RPMI8226 (cell line): ENCODE measurements at places on chromosomes 3 and 15.

DNA sequence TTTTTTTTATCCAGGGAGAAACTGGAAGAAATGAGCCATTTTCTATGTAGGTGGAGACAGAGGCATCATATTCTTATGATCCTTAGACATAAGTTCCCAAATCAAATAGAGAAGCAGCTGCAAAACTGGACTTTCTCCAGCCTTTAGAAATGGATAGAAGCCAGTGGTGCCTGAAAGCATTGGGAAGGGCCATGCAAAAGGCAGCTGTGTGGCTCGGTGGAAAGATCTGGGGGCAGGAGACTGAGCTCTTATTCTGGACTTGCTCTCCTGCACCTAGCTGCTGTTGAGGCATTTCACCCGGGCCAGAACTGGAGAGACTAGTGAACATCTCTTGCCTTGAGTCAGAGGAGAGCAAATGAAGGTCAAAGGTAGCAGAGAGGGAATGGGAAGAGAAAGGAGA, 73.1 kb downstream of the TFG start:
- no peak for DNase-seq

- DNase-seq, result no peak
Measured at GRCh38 chr3:188076176-188076575, 77.8 kb upstream of the LPP start.

- DNase-seq, result no peak
Measured at GRCh38 chr15:100002787-100003536, 269.7 kb upstream of the LYSMD4 start.

GRCh38 chr3:28544236-28544635, 195.6 kb upstream of the AZI2 start:
- no peak for DNase-seq

GRCh38 chr15:40959331-40960141, 6.3 kb downstream of the CHAC1 start:
- no peak for DNase-seq

DNA sequence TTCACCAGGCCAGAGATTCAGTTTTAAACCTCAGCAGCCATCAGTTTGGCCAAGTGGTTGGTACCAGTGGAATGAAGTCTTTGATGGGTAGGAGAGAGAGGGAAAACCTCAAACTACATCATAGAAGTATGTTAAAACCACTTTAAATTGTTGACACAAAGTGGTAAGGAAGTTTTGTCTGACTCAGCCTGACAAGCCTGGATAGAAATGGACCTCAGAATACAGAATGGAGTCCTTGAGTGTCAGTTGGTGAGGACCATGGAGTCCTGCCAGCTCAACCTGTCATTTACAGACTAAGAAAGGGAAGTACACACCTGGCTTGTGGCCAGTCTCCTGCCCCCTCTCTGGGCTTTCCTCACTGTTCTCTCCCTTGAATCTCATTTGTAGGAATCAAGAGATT, 12.1 kb downstream of the EAF1 start:
- DNase-seq, result peak; percentile 18

DNA sequence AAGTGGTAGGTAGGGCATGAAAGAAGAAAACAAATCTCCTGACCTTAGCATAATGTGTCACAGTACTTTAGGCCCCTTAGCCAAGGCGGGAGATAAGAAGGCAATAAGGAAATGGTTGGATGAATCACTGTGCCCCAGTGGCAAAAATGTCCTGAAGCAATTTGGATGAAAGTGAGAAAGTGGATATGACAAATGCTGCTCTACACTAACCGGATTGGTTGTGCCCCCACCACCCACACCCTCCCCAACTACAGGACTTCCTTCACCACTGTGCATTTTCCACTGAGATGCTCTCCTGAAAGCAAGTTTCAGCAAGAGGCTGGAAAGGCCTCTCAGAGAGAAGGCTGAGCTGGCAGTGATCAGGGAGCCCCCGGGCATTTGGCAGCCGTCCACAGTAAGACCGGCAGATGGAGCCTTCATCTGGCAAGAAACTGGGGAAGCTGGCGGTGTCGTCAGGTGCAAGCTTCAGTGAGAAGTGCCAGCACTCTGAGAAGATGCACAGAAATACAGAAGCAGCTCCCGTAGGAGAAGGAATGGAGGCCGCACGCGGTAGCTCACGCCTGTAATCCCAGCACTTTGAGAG, 63.8 kb downstream of the ATP1B3 start:
- peak; percentile 88 for DNase-seq

- no peak for DNase-seq
Measured at GRCh38 chr15:57307527-57308169, 68.7 kb upstream of the CGNL1 start.

DNA sequence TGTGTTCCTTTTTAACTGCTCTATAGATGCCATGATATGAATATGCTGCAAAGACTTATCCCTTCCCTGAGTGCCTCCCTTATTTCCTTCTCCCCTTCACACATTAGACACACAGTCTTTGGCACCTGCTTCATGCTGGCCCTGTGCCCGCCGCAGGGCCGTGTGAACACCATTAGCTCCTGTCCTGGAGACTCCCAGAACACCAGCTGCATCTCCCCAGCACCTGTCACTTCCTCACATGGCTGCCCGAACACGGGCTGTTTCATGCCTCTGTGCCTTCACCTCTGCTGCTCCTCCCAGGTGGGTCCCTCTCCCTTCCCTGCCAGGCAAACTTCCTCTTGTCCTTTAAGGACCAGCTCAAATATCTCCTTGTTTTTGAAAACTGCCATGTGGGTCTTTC, 40.5 kb upstream of the SEC13 start:
- DNase-seq, result peak; percentile 95

DNA sequence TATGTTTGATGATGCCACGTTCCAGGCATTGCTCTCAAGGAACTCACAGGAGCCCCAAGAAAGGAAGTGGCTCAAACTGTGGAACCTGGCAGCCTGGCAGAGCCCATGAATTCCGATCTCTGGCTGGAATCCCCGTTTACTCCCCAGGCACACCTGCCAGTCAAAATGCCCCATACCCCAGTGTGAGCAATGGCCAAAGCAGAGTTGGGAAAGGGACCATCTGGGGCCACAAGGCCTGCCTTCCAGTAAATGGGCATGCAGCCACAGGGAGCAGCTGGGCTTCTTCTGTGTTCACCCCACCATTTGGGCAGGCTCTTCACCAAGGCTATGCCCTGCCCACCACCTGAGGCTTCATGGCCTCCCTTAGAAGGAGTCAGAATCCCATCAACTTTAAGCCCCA, 257.0 kb upstream of the GOLGA6L4 start:
- no peak for DNase-seq

- no peak for DNase-seq
Measured at GRCh38 chr15:98718426-98719136, 70.2 kb downstream of the IGF1R start.

DNA sequence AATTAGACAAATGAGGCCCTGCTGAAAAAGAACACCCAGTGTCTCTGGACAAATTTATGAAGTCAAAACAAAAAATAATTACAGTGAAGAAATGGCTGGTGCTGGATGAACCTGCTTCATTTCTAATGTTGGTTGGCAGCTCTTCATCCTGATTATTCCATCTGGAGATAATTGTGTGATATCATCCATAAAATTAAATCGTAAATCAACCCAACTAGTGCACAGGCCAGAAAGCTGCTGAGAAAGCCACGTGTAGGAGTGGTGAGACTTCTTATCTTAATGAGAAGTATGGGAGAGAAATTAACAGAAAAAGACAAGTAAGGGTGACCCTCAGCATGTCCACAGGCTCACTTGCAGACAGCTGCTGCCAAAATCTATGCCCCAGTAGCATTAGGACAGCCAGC, 465.2 kb upstream of the TGFBR2 start:
- no peak for DNase-seq

DNA sequence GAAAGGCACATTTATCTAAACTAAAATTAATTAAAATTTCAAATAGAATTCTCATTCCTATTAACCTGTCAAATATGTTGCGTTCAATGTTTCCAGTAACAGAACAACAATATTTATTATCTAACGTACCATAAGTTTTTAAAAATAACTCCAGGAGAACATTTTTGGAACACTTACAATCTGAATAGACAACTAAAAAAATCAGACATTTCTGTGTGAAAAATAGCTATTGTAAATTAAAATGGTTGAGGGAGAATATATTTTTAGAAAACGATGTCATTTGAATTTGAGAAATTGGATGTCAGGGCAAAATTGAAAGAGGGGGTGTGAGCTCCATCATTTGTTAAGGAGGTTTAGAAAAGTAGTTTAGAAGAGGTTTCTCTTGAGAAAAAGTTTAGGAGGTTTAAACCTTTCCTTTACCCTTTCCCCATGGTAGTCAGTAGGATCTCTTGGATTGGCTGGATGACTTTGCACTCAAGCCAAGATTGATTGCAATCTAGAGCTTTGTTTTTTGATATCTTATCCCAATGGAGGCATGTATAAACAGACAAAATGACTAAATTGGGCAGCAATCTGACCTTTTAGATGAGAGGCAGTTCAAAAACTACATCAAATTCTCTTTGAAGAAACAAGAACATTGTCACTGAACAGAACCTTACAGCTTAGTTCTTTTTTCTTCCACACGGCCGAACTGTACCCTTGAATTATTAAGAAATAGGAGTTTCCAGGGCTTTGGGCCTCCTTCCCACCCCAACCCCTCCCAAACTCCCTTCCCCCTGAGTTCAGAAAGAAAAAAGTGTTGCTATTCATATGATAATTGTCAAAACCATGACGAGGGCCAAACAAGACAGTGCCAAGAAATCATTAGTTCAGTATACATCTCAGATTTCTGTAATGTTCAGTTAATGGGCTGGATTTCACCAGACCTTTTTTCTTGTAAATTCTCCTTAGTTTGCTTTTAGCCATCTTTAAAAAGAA, 79.7 kb upstream of the CDIN1 start:
- DNase-seq, result no peak

- no peak for DNase-seq
Measured at GRCh38 chr3:59936472-59936871, 886.6 kb upstream of the CFAP20DC start.

- DNase-seq, result no peak
Measured at GRCh38 chr15:48467801-48468200, 136.6 kb downstream of the DUT start.

DNA sequence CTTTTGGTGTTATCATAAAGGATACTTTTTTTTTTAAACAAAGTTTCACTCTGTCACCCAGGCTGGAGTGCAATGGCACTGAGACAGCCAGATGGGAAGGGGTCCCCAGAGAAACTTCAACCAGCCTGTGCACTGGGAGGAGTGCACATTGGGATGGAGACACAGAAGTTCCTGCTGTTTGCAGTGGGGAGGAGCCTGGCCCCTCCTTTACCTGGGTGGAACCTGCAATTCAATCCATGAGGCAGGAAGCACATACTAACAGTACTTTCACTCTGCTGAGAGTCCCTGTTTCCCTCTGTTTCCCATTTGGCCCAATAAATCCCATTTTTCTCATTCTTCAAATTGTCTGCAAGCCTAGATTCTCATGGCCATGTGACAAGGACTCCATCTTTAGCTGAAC, 42.3 kb upstream of the LHFPL4 start:
- no peak for DNase-seq

DNA sequence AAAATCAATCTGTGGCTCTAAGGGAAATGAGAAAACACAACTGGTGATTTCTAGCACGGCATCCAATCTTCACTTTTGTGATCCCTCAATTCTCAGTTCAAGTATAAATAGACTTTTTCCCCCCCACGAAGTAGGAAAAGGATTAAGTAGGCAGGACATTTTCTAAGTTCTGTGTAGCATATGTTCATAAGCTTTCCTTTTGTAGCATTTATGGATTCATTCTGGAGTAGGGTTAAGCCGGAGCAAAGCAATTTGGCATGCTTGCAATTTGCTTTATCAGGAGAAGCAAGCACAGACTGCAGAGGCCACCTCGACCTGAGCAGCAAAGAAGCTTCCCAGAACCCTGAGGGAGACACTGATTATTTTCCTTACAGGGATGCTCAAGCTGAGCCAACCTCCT, 66.3 kb downstream of the FHIT start:
- DNase-seq, result no peak

GRCh38 chr3:144257381-144257780, 285.8 kb downstream of the DIPK2A start:
- DNase-seq, result no peak

- no peak for DNase-seq
Measured at GRCh38 chr3:74465715-74466410, 148.6 kb downstream of the CNTN3 start.

- no peak for DNase-seq
Measured at GRCh38 chr15:40043927-40044716, 5.1 kb upstream of the SRP14 start.

- no peak for DNase-seq
Measured at GRCh38 chr15:77550301-77551251, 82.1 kb downstream of the LINGO1 start.

GRCh38 chr15:92907229-92907628, 7.1 kb downstream of the CHD2 start:
- no peak for DNase-seq

GRCh38 chr15:95840004-95840403, 490.5 kb upstream of the NR2F2 start:
- no peak for DNase-seq

DNA sequence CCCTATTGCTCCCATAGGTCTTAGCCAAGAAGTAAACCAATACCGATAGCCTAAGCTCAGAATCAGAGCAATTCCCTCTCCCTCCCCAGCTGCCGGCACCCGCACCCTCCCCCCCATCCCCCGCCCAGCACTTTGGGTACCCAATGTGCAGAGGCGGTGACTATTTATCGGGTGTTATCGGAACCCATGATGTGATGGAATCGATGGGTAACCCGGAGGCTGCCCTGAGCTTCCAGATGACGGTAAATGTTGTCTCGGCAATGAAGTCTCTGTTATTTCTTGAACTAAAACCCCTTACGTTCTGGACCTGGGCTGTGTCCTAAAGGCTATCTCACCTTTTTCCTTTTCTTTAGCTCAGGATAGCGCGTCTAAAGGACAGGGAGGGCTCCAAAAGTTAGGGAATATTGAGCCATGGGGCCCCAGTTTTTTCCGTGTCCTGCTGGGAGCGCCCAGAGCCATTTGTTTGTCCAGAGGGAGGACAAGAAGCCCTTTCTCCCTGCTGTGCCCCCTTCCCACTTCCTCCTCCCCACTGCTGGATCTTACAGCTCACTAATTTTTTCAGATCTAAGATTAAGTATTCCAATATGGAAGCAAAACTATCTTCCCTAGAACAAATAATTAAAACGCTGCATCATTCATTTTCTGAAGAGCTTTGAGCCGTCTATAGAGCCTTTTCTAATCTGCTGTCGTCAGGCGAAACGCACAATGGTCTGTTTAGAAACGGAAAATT, 1.5 kb downstream of the SLITRK3 start:
- DNase-seq, result no peak
